ENCODE measurements at places on chromosomes 7 and 10.

- DNase-seq, result no peak
Measured at GRCh38 chr10:106707657-106708056, 456.8 kb downstream of the SORCS1 start.

GRCh38 chr7:48280100-48280499, 108.8 kb downstream of the ABCA13 start:
- DNase-seq, result no peak

DNA sequence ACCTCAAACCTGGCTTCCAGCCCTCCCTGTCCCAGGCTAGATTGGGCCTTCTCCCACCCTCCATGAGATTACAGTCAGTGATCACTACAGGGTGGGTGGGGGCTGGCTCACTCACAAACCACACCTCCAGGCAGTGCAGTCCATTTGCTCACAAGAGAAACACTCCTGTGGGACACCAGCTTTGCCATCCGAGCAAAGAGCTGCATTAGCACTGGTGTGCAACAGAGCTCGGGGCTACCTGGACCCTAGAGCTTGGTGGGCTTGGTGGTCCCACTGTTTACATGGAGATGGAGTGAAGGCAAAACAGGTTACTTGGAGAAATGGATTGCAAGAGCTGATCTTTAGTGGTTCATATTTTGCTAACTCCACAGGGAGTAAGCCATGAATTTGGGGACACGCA, 451.7 kb upstream of the ZMIZ1 start:
- DNase-seq, result no peak

GRCh38 chr7:109996411-109996810, 1094.5 kb upstream of the LRRN3 start:
- no peak for DNase-seq

- DNase-seq, result no peak
Measured at GRCh38 chr7:2180081-2180480, 52.7 kb downstream of the MAD1L1 start.

- no peak for DNase-seq
Measured at GRCh38 chr7:35805876-35806275, 5.0 kb downstream of the SEPTIN7 start.

Measured in type B pancreatic cell (in vitro differentiated cells).